ENCODE measurements at places on chromosomes 7 and 10. TPM values are rescaled to one million over a fixed set of nuclear protein-coding genes. Genes with fewer than 3 reads are reported as not detected.

Gene SFRP5
- 1.9 TPM for total RNA-seq

Gene INA
- 28.3 TPM for total RNA-seq

Gene EXOSC1
- total RNA-seq = 53.0 TPM

Gene SSC4D
- total RNA-seq = 1.4 TPM

Gene ETV1
- 3.0 TPM for total RNA-seq

Gene RBP3
- total RNA-seq = not detected

Gene ADAMTS14
- 0.07 TPM for total RNA-seq

Gene LRRC61
- total RNA-seq = not detected

Gene NPY4R2
- total RNA-seq = 15.2 TPM

Gene GIMAP2
- total RNA-seq = not detected

Gene UCN3
- not detected for total RNA-seq

Gene CNPY1
- not detected for total RNA-seq

Gene ADAM22
- total RNA-seq = 0.25 TPM

Gene KCNIP2
- total RNA-seq = 0.66 TPM

Gene GSAP
- 1.8 TPM for total RNA-seq

Gene PSD
- total RNA-seq = 0.43 TPM

Gene SPDYE16
- total RNA-seq = not detected

Gene ZFAND2A
- 53.6 TPM for total RNA-seq

Gene RNF148
- total RNA-seq = not detected

Gene ZCCHC24
- 4.9 TPM for total RNA-seq

Gene IKZF1
- total RNA-seq = not detected

Gene PNLIPRP3
- not detected for total RNA-seq

Gene EN2
- total RNA-seq = 1.0 TPM

Gene UMAD1
- total RNA-seq = 11.2 TPM

Gene CLDN4
- 4.2 TPM for total RNA-seq

Gene OR2A5
- total RNA-seq = not detected

Gene CALCR
- total RNA-seq = not detected

Gene ARHGEF35
- total RNA-seq = 0.26 TPM

Gene SPDYE9
- not detected for total RNA-seq

Gene NPTX2
- 0.09 TPM for total RNA-seq

Gene TMEM178B
- total RNA-seq = 1.1 TPM

Gene NEBL
- total RNA-seq = 4.2 TPM

Gene CRYGN
- not detected for total RNA-seq

Gene CALHM3
- 0.38 TPM for total RNA-seq

Gene PNLIP
- not detected for total RNA-seq

Gene FBXL13
- total RNA-seq = 0.19 TPM

Gene INMT
- not detected for total RNA-seq

Gene MRPS33
- total RNA-seq = 118 TPM

Gene STRIP2
- total RNA-seq = 10.0 TPM

Gene C10orf62
- total RNA-seq = not detected

Gene ADCYAP1R1
- total RNA-seq = 0.08 TPM

Gene TMEM196
- total RNA-seq = not detected

Gene CALU
- total RNA-seq = 118 TPM

Gene NANOS1
- total RNA-seq = 3.8 TPM

Gene ABCB1
- total RNA-seq = 0.29 TPM

Gene KBTBD2
- total RNA-seq = 27.2 TPM

Gene PAPOLB
- total RNA-seq = not detected

Gene OR13A1
- total RNA-seq = not detected

Measured in A549 treated with RU486 at 1 μM for 4 hours (cell line).